ENCODE measurements at places on chromosomes 2 and 18. TPM values are rescaled to one million over a fixed set of nuclear protein-coding genes. Genes with fewer than 3 reads are reported as not detected.

YIPF4 gene
- 44.3 TPM for total RNA-seq

GKN2 gene
- total RNA-seq: not detected

CREG2 gene
- not detected for total RNA-seq

COLEC11 gene
- total RNA-seq: 0.31 TPM

MRPS5 gene
- total RNA-seq: 79.3 TPM

CROCC2 gene
- not detected for total RNA-seq

Data from activated CD4-positive, alpha-beta memory T cell treated with anti-CD3 and anti-CD28 coated beads for 36 hours (primary cell).